ENCODE measurements at places on chromosomes 7 and 10.

DNA sequence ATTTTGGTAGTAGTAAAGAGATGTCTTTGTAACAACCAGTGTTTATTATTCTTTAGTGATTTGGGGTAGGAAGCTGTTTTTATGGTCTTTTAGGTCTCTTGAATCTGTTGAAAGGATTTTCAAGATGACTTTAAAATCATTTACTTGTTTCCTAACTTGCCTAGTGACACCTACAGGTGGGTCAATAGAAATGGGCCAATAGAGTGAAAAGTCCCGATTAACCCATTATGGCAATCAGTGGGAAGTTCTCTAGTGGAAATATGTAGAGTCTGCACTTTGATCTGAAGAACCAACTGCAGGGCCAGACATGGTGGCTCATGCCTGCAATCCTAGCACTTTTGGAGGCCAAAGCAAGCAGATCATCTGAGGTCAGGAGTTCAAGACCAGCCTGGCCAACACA lies 374.7 kb upstream of the BMPER start:
- DNase-seq: no peak

DNA sequence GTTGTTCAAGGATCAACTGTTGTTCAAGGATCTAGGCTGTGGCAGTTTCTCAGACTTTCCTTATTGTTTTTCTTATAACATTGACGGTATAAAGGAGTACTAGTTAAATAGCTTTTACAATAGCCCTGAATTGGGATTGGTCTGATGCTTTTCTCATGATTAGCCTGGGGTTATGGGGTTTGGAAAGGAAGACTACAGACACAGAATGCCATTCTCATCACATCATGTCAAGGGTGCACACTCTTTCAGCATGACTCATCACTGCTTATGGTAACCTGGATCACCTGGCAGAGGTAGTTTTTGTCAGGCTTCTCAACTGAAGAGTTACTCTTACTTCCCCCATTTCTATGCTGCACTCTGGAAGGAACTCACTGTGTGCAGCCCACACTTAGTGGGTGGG lies 194.2 kb upstream of the NPSR1 start:
- DNase-seq: no peak

DNA sequence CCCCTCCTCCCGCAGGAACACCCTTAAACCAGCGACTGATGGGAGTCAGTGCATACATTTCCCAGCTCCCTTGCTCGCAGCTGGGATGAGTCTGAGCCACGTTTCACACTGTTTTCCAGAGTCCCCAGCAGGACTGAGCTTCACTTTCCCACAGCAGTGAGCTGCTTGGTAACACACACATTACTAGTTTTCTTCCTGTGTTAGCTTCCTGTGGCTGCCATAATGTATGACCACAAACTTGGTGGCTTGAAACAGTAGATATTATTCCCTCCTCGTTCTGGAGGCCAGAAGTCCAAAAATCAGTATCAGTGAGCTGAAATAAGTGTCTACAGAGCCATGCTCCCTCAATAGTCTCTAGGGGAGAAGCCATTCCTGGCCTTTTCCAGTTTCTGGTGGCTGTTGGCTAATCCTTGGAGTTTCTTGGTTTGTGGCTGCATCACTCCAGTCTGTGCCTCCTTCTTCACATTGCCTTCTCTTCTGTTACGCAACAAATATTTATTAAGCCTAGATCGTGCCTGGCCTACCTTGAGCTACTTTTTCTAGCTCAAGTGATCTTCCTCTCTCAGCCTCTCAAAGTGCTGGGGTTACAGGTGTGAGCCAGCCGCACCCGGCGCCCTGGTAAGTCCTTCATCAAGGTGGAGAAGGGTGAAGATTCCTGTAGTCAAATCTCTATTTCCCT lies 26.2 kb upstream of the CARD11 start:
- DNase-seq: no peak

- DNase-seq: no peak
Observed at GRCh38 chr10:61987537-61987936, 86.0 kb downstream of the ARID5B start.

DNA sequence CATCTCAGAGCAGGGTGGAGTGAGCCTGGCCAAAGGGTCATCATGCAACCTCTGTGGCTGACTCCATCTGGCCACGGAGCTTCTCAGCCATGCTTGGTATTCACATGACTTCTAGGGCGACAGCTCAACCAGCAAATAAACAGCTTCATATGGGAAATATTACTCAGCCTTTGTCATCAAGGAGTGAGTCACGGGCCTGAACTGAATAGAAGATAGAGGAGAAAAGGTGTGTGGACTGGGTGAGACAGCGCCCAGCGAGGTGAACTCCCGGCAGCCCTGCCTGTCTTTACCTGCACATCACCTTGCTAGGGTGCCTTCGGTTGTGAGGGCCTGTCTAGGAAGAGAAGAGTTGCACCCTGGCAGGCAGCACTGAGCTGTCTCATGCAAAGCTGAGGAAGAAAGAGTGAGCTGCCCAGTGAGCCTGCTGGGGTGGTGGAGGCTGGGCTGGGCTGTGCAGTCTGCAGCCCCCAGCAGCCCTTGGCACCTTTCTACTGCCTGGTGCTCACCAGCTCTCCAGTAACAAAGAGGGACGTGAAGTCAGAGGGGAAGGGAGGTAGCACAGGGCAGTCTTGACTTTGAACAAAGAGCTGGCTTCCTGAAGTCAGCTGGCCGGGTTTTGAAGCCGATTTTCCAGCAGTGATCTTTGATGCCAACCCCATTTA lies 114.2 kb downstream of the EGFR start:
- DNase-seq: no peak

GRCh38 chr7:96330193-96330592 lies 8.3 kb upstream of the SLC25A13 start:
- DNase-seq: no peak

- DNase-seq: peak; percentile 69
Observed at GRCh38 chr10:49177391-49178355, 10.5 kb downstream of the TMEM273 start.

DNA sequence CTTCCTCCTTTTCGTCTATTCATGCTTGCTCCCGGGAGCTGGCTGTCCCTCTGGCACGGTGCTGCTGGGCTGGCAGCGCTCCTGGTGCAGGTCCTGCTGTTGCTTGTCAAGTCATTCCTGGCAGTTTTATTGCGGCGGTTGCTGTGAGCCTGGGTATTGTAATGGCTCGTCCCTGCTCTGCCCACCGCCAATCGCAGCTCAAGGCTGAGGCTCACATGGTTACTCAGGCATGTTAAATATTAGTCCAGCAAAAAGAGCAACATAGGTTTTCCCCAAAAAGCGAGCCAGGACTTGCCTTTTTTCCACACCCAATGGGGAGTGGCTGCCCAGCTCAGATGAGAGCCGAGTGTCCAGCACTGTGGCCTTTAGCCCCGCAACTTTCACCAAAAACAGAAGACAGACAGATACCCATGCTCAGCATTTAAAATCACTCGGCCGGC lies 492.9 kb upstream of the FOXK1 start:
- no peak for DNase-seq

- no peak for DNase-seq
Observed at GRCh38 chr7:95608359-95609173, 12.2 kb upstream of the PDK4 start.

DNA sequence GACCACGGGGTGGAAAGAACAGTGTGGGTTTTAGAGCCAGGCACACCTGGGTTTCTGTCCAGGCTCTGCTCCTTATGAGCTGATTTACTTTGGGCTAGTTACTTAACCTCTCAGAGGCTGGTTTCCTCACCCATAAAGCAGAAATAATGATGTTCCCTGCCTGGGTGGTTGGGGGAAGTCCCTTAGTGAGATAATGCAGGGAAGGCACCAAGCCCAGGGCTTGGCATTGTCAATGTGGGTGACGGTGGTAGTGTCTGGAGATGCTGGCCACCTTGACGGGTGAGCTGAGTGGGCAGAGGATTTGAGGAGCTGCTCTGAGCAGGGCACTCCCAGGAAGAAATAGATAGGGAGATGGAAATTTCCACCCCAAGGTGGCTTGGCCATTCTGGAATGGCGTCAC lies 65.2 kb downstream of the SH2D4B start:
- DNase-seq: no peak

GRCh38 chr7:88216276-88216675 lies 3.6 kb downstream of the SRI start:
- DNase-seq: no peak

DNA sequence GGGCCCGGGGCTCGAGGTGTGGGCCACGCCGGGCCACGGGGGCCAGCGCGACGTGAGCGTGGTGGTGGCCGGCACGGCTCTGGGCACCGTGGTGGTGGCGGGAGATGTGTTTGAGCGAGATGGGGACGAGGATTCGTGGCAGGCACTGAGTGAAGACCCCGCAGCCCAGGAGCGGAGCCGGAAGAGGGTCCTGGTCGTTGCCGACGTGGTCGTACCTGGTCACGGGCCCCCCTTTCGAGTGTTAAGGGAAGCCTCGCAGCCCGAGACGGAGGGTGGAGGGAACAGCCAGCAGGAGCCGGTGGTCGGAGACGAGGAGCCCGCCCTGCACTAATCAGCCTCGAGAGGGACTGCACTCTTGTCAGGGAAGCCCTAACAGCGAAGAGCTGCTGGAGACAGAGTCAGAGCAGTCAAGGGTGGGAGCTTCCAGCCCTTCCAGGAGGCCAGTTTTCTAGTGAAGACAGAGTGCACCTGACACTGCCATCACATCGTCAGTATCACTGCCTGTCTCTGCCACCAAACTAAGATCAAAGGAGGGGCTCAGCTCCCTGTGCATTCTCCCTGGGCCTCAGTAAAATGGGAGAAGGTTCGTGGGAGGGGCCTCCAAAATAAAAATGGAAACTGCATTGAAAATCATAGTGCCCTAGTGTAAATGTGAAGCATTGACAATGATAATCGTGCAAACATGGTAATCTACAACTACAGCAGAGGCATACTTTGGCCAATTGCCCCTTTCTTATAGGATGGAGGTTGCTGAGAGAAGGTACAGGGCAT lies 1.3 kb downstream of the MBLAC1 start:
- DNase-seq: peak; percentile 31

DNA sequence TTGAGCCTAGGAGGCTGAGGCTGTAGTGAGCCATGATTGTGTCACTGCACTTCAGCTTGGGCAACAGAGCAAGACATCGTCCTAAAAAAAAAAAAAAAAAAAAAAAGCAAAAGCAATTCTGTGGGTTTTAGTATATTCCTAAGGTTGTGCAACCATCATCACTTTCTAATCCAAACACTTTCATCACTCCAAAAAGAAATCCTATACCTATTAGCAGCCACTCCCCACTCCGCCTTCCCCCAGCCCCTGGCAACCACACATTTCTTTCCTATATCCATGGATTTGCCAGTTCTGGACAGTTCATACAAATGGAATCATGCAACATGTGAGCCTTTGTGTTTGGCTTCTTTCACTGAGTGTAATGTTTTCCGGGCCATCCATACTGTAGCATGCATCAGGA lies 20.4 kb downstream of the ZAN start:
- no peak for DNase-seq

GRCh38 chr7:132205509-132205908 lies 370.8 kb downstream of the PLXNA4 start:
- no peak for DNase-seq

DNA sequence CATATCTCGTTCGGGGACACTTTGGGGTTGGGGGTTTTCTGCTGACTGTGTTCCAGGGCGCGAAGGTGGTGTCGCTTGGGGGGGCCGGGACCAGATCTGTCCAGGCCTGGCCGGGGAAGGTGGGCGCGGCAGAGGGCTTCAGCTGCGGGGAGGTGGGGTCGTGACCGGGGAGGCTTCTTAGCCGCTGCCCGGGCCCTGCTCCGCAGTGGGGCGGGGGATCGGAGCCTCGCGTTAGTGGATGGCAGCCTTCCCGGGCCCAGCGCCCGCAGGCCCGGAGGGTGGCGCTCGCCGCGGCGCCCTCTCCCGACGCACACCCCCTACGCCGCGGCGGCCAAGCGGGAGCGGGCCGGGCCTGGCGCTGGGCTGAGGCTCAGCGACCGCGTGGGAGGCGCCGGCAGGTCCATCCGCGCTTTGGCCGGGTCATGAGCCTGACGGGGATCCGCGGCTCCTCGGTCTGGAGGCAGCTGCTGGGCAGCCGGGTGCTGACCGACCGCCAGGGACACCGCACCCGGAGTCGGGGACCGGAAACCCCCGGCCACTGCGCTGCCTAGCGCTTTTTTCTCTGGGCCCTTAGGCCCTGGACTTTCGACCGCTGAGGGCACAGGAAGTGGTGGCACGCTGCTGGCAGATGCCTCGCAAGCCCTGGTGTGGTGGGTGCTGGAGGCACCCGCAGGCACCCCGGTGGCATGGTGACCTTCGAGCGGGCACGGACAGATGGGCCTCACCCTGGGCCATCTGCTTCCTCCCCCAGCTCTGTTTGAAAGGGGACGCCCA lies 1.2 kb downstream of the AGAP3 start:
- peak; percentile 24 for DNase-seq
